ENCODE measurements at places on chromosomes 6 and 20.

DNA sequence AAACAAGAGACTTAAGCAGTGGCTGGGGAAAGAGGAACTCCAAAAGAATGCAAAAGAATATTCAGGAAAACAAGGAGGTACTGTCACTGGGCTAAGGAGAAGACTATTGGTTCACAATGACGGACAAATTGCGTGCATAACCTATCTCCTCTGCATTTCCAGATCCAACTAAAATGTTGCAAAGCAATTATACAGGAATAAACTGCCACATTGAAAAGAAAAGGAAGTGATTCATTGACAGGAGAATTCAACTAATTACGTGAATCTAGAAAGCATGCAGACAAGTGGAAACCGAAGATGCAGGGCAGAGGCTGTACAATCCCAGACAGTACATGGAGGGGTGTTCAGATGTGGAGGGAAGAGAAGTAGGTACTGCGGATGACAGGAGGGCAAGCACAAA lies 152.8 kb upstream of the RIPOR2 start:
- ATAC-seq: no peak

DNA sequence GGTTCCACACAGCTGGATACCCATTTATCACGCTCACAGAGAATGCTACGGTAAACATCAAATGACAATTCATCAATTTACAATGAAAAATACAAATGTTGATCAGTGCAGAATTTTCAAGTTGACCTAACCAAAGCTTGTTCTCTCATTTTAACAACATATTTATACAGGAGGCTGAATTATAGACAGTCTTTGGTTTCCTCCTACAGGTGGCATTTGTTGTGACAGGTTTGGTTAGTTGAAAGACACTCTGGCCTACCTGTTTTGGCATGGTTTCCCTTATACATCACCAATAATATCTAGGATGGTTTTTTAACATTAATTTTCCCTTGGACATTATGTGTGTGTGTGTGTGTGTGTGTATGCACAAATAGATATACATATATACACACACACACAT lies 642.5 kb upstream of the MMS22L start:
- ATAC-seq: no peak

DNA sequence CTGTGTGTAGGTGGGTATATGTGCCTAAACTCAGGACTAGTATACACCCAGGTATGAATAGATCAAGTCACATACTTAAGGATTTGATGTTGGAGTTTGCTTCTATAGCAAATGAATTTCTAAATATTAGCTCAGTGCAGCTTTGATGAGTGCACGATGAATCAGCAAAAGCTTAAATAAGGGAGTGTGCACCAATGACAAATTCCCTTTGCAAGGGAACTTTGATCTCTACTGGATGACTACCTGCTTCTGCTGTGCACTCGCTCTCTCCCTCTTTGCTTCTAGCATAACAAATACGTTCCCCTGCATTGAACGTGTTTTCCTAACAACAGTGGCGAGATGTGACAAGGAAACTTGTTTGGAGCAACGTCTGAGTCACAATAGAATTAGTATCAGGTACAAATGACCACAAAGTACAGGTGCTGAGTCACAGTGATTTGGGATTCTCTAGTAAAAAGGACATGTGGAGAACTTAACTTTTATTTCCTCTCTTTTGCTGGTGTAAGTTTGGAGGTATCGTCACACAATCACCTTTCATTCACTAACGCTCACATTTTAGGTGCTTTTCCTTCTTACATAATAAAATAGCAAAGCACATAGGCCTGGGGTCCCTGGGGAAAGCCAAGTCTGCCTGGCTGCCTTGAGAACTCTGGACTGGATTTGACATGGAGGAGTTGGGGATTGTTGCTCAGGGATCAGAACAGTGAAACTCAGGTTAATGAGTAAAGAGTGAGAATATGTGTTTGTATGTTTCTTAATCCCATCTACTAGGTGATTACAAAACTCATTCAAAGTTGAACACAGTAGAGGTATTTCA lies 49.7 kb downstream of the KLHL31 start:
- ATAC-seq: no peak

GRCh38 chr6:111832833-111833418 lies 40.3 kb downstream of the FYN start:
- ATAC-seq: no peak

GRCh38 chr6:21264288-21265033 lies 329.1 kb upstream of the SOX4 start:
- ATAC-seq: no peak

GRCh38 chr6:35468980-35469750 lies 964 bp downstream of the RPL10A start:
- peak; percentile 10 for ATAC-seq

DNA sequence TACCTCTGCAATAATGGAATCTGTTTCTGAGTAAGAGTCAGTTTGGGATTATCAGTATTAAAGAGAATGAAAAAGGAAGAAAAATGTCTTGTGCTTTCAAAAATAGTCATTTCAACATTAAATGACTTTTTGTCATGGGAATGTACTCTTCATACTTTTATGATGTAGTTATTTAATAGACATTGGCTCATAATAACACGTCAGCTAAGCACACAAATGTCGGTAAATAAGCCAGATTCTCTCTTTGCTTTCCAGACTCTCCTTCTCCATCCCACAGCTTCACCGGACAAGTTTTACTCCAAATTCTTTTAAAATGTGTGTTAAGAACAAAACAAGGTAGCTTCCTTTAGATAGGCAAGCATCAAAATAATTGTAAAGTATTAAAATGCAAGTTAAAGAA lies 76.0 kb downstream of the C6orf52 start:
- no peak for ATAC-seq

- ATAC-seq: no peak
Measured at GRCh38 chr20:46592580-46593362, 42.3 kb upstream of the OCSTAMP start.

- peak; percentile 81 for ATAC-seq
Measured at GRCh38 chr20:34069341-34070078, 42.5 kb downstream of the EIF2S2 start.

GRCh38 chr6:107061125-107062020 lies 33.4 kb downstream of the MTRES1 start:
- ATAC-seq: no peak

- ATAC-seq: peak; percentile 53
Measured at GRCh38 chr6:17725083-17725482, 18.4 kb upstream of the NUP153 start.

GRCh38 chr20:37305079-37305478 lies 15.6 kb downstream of the MANBAL start:
- ATAC-seq: no peak

- no peak for ATAC-seq
Measured at GRCh38 chr6:85462673-85463072, 12.8 kb downstream of the NT5E start.

GRCh38 chr6:106981926-106982325 lies 7.4 kb upstream of the CD24 start:
- no peak for ATAC-seq

DNA sequence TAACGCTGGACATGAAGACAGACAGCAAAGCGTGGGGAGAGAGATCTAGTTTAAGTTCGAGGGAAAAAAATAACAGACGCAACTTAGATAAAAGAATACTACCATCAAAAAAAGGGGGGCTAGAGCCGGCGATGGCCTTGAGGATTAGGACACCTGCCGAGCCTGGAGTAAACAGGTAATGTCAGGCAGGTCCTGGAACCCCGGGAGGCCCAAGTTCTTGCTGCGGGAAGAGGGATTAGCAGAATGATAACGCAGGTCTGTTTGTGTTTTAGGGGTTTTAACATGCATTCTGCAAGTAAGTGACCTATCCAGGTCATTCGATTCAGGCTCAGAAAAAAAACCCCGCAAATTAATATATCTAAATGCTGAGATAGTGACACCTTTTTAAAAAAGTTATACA lies 754 bp upstream of the TMEM170B start:
- ATAC-seq: no peak

- ATAC-seq: no peak
Measured at GRCh38 chr20:23229989-23230388, 120.6 kb upstream of the NXT1 start.

DNA sequence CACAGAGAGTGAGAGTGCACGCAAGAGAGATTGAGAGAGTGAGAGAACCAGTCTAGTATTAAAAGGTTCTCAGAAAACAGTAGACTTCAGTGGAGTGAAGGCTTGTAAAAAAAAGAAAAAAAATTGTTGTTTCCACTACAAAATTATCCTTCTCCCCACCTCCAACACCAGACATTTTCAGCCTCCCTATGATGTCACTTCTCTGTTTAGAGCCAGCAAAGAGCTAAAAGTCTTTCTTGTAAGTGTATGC lies 77.8 kb downstream of the BACH2 start:
- no peak for ATAC-seq

GRCh38 chr6:147949981-147950622 lies 392.5 kb upstream of the SASH1 start:
- ATAC-seq: peak; percentile 15

GRCh38 chr6:28107506-28107905 lies 16.9 kb upstream of the ZSCAN16 start:
- no peak for ATAC-seq

- peak; percentile 6 for ATAC-seq
Measured at GRCh38 chr20:51365670-51366069, 176.8 kb downstream of the NFATC2 start.

DNA sequence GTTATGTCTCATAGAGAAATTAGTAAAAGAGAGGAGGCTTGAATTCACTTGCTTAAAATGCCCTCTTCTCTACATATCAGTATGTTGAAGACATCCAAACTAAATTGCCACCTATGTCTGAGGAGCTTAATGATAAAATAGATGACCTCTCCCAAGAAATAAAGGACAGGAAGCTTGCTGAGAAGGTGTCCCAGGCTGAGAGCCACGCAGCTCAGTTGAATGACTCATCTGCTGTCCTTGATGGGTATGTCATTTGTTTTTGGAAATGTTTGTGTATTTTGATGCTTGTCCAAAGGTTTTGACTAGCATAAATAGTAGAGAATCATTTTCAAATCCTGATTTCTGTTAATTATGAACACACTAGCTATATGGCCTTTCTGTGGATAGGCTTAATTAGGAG lies 307.7 kb downstream of the ARHGAP18 start:
- ATAC-seq: no peak

DNA sequence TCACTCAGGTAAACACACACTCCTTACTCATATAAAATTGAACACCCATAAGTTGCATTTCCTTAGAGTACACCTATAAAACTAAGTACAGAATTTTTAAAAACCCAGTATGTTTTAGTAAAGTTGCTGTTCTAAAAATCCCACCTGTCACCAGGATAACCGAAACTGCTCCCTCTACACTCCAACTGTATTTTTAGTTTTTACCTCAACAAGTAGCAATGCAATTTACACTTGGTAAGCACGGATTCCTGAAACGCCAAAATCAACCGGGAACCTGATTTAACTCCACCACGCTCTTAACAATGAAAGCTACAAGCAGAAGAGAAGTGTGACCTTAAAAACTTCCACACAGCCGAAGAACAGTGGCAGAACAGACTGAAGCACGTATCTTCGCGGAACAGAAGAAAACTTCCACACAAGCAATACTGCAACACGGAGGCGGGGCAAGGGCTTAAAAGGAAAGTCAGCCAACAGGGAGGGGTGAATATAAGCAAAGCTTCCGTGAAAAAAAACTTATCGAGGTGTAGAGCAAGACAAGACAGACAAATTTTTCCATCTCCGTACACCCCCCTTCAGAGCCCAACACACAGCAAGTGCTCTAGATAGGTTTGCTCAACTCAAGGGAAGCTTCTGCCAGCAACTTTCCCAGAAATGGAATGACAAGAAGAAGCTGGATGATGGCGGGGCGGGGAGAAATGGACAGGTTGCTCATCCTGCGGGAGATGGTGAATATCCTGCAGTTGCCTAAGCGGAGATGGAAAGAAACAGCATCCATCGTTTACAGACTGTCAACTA lies 1.4 kb downstream of the STAU1 start:
- peak; percentile 23 for ATAC-seq

DNA sequence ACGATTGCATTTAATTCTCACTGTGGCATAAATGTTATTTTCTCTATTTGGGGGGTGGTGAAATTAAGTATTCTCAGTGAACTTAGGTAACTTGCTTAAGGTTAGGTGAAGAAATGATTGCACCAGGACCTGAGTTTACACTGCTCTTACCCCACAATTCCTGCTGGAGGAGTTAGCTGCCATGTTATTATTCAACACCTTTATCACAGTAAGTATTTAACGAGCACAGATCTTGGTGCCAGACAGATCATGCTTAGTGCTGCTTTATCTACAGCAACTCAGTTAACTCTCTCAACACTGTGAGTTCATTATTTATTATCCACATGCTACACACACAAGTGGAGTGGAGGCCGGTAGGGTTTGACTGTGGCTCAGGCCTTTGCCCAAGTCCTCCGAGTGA lies 249.7 kb downstream of the TMEM242 start:
- no peak for ATAC-seq

DNA sequence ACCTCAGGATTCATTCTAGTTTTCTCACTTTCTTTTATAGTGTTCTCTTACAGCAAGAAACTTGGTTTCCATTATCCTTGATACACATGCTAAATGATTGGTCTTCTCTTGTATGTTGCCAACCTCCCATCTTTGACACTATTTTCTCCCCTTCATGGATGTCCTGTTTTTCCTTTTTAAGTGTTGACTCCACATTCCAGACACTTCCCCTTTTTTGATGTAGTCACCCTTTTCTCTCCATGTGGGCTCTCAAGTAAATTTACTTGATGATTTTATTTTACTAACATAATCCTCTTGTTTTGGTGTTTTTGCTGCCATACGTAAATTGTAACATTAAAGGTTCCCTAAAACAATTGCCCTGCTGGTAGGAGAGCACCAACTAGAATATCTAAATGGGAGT lies 148.1 kb downstream of the ZFAND3 start:
- no peak for ATAC-seq

- ATAC-seq: peak; percentile 80
Measured at GRCh38 chr6:22227824-22228610, 68.8 kb downstream of the PRL start.

- ATAC-seq: no peak
Measured at GRCh38 chr6:6674872-6675271, 86.4 kb downstream of the LY86 start.

GRCh38 chr20:1205802-1206201 lies 2.5 kb downstream of the C20orf202 start:
- ATAC-seq: no peak

GRCh38 chr6:43454696-43455530 lies 435 bp downstream of the DLK2 start:
- ATAC-seq: peak; percentile 89

GRCh38 chr6:1773700-1774099 lies 164.0 kb downstream of the FOXC1 start:
- no peak for ATAC-seq

DNA sequence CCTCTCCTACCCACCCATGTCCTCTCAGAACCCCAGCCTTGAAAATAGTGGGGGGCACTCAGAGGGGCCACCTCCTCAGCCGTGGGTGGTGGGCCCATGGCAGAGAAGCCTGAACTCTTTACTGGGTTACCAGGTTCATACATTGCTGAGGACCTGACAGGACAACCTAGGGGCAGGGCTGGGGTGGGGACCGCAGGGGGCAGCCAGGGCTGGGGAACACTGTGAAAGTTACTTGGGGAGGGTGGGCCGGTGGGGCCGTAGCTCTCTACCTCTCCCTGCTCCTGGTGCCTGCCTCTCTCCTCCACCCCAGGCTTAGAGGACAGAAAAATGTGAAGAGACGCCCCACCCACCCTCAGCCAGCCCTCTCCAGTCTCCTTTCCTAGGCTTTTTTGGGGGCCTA lies 15.4 kb downstream of the MDFI start:
- ATAC-seq: no peak

- no peak for ATAC-seq
Measured at GRCh38 chr20:21141825-21142224, 15.9 kb downstream of the KIZ start.

GRCh38 chr20:40714109-40714508 lies 25.1 kb upstream of the MAFB start:
- no peak for ATAC-seq
